ENCODE measurements at places on chromosomes 5 and 9.
A peak's percentile ranks its signal among the peaks of the same experiment; 100 is the strongest.

GRCh38 chr5:2200261-2200950, 317.7 kb upstream of the IRX4 start:
- no peak for DNase-seq

- no peak for DNase-seq
These were observed 15.9 kb downstream of the SRD5A1 start for GRCh38 chr5:6649186-6649585.

DNA sequence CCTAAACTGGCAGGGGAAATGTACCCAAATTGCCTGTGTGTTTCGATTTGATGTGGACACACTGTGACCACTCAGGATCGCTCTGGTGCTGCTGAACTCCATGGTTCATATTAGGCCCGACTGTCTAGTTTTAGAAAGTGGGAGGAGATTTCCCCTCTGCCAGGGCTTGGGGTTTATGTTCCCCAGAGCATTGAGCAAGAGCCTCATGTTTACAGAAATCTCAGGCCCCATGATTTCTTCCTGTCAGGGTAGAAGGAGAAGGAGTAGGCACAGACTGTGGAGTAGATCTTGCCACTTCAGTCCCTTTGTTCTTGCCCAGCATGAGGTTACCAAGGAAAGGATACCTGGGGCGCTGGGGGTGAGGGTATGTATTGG, 40.8 kb upstream of the GLRX start:
- DNase-seq: no peak

GRCh38 chr9:114694146-114694545, 12.2 kb upstream of the TEX48 start:
- DNase-seq: no peak

DNA sequence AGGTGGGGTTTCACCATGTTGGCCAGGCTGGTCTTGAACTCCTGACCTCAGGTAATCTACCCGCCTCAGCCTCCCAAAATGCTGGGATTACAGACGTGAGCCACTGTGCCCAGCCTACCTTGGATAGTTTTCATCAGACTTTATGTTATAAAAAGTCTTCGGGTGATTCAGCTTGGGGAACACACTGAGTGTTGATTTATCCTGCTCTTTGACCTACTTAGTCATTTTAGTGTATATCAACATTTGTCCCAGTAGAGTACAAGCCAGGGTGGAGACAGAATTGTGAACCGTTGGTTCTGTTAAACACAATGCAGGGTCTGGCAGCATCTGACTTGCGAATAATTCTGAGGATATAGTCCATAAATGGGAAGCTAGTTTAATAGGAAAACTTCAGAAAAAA, 39.7 kb downstream of the NFX1 start:
- DNase-seq: no peak

GRCh38 chr9:122201641-122202040, 27.1 kb downstream of the LHX6 start:
- no peak for DNase-seq

GRCh38 chr9:745761-746380, 95.6 kb upstream of the DMRT1 start:
- DNase-seq: no peak

- DNase-seq: no peak
These were observed 66.4 kb upstream of the PIK3R1 start for GRCh38 chr5:68149189-68149588.

DNA sequence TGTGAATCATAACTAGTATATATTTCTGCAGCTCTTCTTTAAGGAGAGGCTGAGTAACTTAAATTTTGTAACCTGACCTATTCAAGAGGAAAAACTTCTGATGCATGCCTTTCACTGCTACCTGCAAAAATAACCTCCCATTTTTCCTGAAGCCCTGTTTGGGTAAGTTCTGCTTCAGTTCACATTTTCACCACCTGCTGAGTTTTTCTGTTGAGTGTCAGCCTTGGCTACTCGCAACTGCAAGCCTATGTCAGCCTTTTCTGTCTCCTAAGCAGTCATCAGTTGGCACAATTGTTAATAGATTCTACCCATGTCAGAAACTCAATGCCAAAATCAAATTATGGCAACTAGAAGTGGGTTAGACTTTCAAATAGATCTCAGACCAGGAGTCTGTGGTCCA, 8.2 kb upstream of the TNFAIP8 start:
- DNase-seq: no peak

- DNase-seq: no peak
These were observed 134.3 kb downstream of the MACROH2A1 start for GRCh38 chr5:135264451-135265440.

DNA sequence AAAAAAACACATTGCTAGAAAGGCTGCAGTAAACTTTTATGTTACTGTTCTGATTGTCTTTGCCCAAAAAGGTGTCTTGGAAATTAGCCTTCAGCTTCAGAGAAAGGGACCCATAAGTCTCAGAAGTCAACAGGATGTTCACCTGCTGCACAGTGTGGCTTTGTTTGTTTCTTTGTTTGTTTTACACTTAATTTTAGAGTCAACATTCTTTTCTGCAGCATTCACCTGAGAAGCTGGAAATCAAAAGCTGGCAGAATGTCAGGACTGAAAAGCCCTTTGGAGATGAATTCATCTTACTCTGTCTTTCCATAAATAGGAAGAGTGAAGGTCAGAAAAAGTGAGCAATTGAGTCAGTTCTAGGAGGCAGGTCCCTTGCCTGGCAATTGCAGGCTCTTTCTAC, 170.0 kb downstream of the PAPPA start:
- no peak for DNase-seq

DNA sequence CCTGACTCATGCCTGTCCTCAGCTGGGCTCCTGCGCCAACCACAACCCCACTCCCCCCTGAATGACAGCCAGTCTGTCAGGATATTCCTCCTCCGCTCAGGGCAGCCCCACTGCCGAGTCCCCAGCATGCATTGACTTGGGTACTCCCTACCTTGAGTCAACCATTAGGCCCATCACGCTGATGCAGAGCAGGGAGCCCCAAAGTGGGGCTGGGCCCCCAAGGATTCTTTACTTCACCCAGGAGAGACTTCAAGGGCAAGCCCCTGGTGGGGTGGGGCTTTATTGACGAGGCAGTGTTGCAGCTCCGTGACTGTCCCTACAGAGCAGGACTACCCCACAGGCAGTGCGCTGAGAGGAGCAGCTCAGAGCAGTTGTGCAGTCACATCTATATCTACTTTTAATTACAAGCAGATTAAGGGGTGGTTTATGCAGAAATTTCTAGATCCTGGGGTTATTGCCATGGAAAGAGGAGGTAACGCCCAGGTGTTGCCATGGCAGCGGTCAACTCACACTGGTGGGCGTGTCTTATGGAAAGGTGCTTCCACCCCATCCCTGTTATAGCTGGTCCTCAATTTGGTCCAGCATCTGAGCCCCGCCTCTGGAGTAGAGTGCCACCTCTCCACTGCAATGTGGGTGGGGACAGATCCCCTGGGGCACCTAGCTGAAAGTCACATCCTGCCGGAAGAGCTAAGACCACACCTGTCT, 32.1 kb upstream of the FCN1 start:
- no peak for DNase-seq

GRCh38 chr5:94694671-94695070, 76.2 kb downstream of the SLF1 start:
- DNase-seq: no peak

DNA sequence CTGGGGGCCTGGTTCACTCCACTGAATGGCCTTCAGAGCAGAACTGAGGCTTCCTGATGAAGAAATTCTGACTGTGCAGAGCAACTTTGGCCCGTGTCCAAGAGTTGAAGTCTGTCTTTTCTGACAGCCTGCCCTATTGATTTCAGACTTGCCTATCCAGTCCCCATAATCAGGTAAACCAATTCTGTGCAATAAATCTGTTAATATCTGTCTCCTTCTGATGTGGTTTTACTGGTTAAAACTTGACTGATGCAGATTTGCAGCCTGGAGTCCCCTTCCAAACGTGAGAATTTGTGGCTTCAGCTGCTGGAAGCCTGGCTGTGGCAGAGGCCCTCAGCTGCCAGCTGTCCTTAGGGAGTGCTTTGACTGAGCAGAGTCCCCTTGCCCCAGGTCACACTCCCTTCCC, 283.9 kb upstream of the ANKRD55 start:
- no peak for DNase-seq

DNA sequence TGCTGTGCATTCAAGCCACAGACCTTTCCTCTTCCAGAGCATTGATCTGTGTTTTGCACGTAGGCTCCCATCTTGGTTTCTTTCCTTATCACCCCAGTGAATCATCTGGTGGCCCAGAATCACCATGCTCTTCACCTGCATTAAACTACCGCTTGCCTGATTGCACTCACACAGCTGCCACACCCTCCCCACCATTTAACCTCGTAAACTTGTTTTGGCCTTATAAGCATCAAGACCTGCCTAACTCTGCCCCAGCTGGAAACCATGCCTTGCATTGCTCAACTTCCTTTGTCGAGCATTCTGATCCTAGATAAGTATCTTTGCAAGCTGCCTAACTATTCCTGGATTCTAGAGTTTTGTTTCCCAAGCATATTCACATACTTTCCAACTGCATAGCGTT, 369.6 kb upstream of the SEMA6A start:
- no peak for DNase-seq

DNA sequence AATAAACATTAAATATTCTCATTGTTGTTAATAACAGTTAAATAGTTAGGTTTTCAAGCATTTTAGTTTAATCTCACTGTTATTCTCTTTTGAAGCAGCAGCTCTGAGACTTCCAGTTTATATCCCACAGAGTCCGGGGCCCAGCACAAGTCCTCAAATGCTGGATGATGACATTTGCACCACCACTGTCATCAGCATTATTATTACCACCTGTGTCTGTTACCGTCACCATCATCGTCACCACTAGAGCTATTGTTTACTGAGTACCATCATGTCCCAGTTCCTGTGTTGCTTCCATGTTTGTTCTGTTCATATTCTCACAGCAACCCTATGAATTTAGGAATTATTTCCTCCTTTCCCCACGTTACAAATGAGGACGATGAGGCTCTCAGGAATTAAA, 169.2 kb upstream of the NR3C1 start:
- DNase-seq: no peak

DNA sequence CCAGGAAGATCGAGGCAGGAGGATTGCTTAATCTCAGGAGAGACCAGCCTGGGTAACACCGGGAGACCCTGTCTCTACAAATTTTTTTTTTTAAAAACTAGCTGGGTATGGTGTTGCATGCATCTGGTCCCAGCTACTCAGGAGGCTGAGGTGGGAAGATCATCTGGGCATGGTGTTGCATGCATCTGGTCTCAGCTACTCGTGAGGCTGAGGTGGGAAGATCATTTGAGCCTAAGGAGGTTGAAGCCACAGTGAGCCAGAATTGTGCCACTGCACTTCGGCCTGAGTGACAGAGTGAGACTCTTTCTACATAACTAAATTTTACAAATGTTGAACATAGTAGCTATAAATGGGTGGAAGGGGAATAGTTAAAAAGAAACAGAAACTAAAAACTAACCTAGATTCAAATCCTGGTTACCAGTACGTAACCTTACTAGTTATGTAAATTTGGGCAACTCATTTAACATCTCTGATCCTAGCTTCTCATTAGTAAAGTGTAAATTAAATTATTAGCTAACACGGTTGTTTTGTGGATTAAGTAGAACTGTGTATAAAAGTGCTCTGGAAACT, 41.7 kb downstream of the TMEM161B start:
- DNase-seq: no peak

- no peak for DNase-seq
These were observed 126.7 kb downstream of the GADD45G start for GRCh38 chr9:89731262-89732182.

DNA sequence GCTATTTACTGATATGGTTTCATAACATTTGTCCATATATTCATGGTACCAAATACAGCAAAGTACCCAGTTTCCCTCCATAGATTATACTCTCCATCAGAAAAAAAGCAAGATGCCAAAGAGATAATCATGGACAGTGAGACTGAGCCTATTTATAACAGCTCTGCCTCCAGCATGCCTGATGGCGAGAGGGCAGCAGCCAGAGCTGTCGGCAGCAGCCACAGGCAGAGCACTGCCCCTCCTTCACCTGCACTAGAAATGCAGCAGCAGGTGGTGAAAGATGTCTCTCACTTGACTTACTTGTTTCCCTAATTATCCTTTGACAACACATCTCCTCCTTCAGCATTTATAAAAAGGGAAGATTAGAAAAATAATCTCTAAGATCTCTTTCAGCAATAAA, 32.4 kb downstream of the CTNNAL1 start:
- DNase-seq: no peak

GRCh38 chr5:128091579-128091978, 8.0 kb downstream of the SLC12A2 start:
- DNase-seq: no peak

GRCh38 chr5:158212917-158213316, 354.0 kb upstream of the CLINT1 start:
- DNase-seq: no peak

GRCh38 chr5:168104350-168104749, 187.1 kb upstream of the WWC1 start:
- no peak for DNase-seq

- DNase-seq: no peak
These were observed 208.5 kb upstream of the TRPM3 start for GRCh38 chr9:71329873-71330272.

DNA sequence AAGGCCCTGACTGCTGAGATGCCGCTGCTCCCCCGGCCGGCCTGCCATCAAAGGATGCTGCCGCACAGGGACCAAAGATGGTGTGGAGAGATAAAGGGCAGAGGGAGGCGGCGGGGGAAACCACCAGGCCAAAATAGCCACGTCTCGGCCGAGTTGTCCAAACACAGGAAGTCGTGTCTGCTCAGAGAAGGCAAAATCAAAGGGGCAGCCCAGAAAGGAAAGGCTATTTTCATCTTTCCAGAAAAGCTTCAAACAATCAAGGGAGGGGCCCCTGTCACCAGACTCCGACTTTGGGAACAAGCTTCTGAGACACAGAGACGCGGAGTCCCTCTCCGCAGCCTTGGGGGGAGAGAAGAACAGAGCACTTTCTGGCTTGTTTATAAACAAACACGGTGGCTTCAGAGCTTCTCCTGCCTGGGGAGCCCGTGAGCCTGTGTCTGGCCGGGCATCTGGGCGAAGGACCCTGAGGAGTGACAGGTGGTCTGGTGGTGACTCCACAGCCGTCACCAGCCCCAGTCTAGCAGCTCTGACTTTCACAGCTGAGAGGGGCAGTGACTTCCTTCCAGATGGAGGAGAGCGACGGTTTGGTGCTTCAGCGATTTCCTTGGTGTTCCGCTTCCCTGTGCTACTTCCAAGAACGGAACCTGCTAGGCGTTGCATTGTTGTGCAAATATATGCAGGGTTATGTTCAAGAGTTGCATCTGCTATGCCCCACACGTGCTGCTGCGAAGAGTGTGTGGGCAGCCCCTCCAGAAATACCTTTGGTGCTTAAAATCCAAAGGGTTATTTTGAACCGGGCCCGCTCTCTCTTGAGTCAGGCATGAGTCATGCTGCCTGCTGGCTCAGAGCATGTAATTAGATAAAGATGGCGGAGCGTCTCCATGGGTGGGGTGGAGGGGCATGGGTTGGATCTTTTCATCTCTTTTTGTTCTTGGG, 24.0 kb downstream of the ADAMTSL2 start:
- peak; percentile 37 for DNase-seq

Data from activated CD4-positive, alpha-beta T cell treated with anti-CD3 and anti-CD28 coated beads for 24 hours (primary cell).